ENCODE measurements at places on chromosomes 7 and 10. TPM values are rescaled to one million over a fixed set of nuclear protein-coding genes. Genes with fewer than 3 reads are reported as not detected.

Gene HOXA1
- 0.55 TPM for total RNA-seq

DNA sequence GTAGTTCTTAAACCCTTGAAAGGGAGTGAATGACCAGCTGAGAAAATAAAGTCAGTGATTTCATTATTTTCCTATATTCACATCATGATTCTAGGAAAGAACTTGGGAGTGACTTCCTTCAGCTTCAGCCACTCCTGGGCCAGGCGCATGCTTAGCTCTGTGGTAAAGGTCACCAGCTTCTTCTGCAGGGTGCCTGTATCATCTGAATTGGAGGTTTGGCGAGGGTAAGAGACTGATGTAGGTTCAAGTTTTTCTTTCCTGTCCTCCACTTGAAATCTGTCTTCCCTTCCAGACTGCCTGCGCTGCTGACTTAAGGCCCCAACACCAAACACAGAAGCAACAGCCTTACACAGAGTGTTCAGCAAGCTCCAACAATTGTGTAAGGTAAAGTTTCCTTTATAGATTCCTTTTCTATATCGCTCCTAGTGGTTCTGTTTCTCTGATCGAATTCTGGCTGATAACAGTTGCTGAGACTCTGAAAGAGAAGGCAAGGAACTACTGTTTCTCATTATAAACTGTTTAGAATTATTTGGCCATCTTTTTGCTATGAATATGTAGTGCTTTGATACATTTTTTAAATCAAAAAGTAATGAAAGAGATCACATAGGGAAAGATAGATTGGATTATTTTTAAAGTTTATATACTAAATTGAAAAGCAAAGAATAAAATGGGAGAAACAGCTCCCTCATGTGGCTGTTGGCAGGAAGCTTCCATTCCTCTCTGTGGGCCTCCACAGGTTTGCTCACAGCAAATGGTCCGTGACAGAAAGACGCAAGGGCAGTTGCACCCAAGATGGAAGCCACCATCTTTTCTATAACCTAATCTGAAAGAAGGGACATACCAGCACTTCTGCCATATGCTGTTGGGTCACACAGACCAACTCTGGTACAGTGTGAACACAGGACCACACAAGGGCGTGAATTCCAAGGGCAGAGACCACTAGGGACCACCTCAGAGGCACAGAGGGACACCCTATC lies 14.0 kb downstream of the GATAD1 start:
- no peak for DNase-seq

Gene PILRA
- total RNA-seq, result 2.2 TPM

GRCh38 chr7:141666071-141666470 lies 35.9 kb downstream of the DENND11 start:
- no peak for DNase-seq

- DNase-seq, result no peak
These were observed 10.3 kb downstream of the TYW1 start for GRCh38 chr7:67006965-67007364.

Gene GNGT1
- total RNA-seq, result not detected

Gene FAM237B
- not detected for total RNA-seq

Gene INHBA
- total RNA-seq, result not detected
